Amygdala (tissue), 56 donors: ENCODE measurements at places on chromosomes 4 and X.

DNA sequence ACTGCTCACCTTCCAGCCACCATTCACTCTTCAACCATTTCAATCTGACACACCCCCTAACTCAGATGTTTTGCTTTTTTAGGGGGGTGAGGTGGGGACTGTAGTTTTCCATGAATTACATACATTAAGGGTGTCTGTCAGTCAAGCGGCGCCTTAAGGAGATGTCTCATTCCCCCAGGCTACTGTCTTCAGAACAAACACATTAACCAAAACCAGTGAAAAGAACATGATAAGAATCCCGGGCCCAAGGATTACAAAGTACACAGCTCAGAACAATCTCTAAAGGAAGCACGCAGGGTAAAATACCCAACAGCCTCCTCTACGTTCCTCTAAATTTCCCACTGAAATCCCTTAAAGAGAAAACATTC, 62.5 kb upstream of the IRF2 start:
- DNase-seq: no peak

GRCh38 chr4:142085513-142086292, 449.3 kb downstream of the IL15 start:
- DNase-seq: no peak

- no peak for DNase-seq
These were observed 62.9 kb upstream of the NDST3 start for GRCh38 chr4:117971403-117971802.

DNA sequence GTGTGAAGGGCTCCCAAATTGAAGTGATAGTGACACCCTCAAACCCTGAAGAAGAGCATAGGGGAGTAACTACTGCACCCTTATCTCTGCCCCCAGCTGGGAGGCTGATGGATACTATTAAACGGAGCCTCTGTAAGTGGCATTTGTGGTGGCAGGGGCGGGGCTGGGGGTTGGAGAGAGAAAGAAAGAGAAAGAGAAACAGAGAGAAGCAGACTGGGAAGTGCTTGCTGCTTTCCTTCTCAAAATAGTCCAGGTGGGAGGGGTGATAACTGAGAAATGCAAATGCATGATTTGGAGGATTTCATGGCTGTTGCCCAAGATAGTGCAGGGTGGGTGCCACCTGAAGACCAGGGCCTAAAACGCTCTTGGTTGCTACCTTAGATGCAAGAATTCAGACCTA, 253.5 kb upstream of the GATB start:
- DNase-seq: no peak

DNA sequence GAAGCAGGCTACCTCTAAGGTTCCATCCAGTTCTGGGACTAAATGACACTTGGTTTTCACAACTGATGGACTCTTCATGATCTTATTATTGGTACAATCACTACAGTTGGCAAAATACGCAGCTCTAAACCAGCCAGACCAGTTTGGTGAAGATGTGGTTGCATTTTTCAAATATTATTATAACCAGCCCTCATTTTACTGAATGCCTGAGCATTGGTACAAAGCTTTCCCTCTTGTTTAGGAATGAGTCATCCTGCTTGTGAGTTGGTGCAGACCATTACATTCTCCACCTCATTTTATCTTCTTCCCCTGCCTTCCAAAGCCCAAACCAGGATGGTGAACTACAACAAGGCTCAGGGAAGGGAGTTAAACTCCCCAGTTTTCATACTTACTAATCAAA, 223.1 kb downstream of the KDR start:
- no peak for DNase-seq

GRCh38 chrX:47361538-47362511, 8.6 kb upstream of the ZNF157 start:
- peak; percentile 89 for DNase-seq

DNA sequence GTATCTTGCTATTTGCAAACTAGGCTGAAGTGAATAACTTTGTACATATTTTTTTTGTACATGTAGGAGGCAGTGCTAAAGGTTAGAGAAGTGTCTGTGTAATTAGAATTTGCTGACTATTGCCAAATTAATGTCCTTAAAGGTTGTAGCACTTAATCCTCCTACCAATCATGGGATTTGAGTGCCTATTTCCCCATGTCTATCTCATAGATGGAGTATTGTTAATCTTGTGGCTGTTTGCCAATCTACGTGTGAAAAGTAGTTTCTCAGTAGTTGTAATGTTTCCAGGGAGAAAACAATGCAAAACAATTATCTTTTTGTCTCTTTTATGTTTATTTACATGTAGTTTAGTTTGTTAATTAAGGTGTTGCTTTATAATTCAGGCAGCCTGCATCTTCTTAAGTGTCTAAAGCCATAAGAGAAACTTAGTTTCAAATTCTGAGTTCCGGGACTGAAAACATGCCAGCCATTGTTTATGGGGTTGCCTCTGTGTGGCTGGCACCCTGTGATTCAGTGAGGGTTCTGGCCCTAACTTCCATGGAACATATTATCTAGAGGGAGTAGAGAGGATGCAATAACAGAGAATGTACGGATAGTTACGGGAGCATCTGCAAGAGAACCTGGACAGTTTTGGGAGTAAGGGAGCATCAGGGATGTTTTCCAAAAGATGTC, 142.4 kb downstream of the KLHL8 start:
- DNase-seq: no peak

GRCh38 chr4:151226004-151226932, 50.7 kb upstream of the PRSS48 start:
- DNase-seq: no peak

DNA sequence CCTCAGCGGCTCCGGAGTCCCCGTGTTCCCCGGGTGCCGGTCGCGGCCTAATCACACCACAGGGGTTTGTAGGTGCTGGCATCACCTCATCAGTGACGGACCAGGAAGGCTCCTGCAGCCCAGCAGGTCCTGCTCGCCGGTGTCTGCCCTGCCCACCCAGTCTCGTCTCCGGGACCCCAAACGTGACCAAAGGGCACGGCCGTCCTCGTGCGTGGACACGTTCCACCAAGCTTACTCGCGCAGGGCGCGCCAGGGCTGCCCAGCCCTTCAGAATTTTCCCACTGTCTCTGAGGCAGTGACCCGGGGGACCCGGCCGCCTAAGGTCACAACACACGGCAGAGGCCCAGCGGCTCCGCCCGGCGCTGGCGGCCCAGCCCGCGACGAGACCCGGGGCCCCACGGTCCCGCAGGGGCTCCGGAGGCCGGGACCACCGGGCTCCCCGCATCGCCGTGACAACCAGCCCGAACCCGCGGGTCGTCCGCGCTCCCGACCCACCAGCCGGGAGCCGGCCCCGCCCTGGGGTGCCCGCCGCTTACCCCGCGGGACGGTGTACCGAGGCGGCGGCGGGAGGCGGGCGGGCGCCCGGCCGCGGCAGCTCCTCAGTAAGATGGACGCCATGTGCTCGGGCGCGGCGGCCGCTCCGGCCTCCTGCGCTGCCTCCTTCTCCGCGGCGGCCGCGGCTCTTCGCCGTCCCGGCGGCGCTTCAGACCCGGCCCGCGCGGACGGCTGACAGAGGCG, 454 bp downstream of the LETM1 start:
- DNase-seq: no peak

DNA sequence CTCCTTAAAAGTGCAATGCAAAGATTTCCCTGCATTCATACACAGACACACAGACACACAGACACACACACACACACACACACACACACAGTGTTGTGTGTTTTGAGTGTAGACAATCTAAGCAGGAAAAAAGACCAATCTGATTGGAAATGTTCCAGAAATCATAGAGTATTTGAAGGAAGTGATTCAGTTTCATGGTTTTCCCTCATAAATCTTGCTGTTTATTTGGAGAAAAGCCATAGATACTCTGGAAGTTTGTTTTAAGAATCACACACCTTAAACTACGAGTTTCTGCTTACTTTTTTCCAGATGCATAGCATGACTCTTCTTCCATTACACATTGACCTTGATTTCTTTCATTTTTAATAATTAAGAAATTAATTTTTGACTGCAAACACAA, 298.5 kb upstream of the BMP3 start:
- no peak for DNase-seq

GRCh38 chrX:41475591-41476241, 28.6 kb downstream of the NYX start:
- no peak for DNase-seq

- no peak for DNase-seq
These were observed 59.0 kb downstream of the THOC2 start for GRCh38 chrX:123673813-123674212.

- no peak for DNase-seq
These were observed 803.8 kb upstream of the AMOT start for GRCh38 chrX:113644426-113644825.

DNA sequence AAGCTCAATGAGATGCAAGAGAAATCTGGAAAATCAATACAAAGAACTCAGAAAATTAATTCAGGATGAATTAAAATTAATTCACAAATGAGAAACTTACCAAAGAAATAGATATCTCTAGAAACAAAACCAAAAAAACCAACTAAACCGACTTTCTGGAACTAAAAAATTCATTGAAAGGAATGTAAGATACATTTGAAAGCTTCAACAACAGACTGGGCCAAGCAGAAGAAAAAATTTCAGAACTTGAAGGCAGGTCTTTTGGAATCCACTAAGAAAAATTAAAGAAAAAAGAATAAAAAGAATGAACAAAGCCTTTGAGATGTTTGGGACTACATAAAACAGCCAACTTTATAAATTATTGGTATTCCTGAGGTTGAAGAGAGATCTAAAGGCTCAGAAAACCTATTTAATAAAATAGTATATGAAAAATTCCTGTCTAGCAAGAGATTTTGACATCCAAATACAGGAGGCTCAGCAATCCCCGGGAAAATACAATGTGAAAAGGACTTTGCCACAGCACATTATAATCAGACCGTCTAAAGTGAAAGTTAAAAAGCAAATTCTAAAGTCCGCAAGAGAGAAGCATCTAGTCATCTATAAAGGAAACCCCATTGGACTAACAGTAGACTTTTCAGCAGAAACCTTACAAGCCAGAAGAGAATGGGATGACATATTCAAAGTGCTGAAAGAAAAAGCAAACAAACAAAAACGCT, 44.2 kb downstream of the NAT8L start:
- DNase-seq: no peak

DNA sequence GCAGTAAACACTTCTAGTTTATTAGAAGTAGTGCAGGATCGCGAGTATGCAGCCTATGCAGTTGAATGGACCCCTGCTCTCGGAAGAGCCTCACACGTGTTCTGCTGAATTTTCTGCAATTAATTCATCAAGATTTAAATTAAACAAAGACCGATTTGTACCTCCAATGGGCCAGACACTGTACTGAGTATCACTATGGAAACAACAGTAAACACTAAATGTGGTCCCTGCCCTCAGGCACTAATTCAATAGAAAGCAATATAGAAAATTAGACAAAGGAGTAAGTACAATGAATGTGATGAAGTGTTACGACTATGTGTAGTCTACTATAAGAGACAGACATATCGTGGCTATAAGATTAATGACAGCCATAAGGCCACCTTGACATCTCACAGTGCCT, 740.3 kb upstream of the FRG1 start:
- no peak for DNase-seq

DNA sequence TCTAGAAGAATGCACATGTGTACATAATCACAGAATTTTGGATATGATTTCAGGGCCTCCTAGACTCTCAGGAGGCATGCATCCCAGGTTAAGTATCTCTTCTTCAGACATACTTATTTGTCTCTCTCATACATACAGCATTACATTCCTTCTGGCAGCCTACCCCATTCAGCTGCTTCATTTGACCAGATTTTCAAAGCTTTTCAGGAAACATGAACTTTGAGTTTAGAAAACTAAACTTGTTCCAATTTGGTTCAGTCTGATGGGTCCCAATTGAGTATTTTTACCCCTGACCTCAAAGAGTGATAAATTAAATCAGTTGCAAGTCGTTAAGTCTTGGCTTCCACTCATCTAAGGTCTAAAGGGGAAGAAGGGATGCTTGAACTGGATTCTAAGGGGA, 330.9 kb downstream of the ARHGAP24 start:
- no peak for DNase-seq

DNA sequence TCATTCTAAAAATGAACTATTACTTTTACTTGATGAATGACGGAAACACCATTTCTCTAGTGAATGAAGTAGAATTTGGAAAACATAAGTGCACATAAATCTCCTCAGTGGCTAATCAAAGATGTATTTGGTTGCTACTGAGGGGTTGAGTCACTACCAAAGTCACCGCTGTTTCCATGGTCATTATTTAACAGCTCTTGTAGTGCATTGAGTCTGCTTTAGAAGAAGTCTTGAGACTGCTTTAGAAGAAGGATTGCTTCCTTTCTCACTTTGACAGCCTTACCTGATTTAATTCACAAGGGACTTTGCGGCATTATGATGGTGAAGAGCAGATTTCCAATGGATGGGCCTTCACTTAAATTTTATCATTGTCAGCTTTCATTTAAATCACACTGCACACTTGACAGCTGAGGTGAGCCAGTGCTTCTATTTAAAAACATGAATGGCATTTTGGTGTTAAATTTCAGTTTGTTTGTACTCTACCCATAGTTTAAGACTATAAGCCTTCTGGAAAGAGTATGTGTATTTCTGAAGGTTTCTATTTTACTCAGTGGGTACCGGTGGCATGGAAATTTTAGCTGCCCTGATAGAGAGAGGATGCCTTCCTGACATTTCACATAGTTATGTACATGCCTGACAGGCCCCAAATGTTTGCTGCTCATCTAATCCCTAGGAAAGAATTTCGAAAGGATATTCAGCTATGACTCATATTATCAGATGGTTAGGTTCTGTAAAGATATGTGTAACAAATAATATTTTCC, 9.5 kb downstream of the ASB5 start:
- no peak for DNase-seq

- no peak for DNase-seq
These were observed 81.2 kb downstream of the SHROOM3 start for GRCh38 chr4:76515975-76516843.

DNA sequence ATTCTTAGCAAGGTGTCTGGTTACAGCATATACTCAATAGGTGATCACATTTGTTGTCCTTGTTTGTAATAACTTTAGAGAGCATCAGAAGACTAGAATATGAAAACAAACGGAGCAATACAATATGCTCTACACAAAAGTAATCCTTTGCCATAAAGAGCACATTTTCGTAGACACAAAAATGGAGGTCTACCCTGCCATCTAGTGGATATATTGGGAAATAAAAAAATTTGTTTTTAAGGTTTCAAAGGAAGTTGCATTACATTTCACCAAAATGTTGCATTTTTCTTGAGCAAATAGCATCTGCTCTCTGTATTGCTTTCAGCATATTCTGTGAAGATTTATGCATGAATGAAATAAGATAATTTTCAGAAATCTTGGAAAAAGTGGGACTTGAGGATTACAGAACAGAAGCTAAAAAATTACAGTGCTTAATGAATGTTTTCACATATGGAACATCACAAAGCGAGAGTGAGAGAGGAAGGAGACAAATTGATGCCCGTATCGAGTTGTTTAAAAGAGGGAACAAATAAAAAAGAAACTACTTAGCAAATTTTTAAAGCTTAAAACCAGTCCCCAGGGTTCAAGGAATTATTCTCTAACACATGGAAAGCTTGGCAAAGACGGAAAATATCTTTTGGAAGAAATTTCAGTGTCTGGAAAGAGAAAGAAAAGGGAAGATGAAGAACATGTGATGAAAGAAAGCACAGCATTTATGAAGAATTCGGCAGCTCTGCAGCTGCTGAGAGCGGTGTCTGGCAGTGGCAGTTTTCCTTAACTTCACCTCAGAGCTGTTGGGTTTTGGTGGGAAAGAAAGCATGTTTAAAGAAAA, 390.1 kb downstream of the ANKRD50 start:
- DNase-seq: no peak
